Omental fat pad (tissue), 4 donors: ENCODE measurements at places on chromosomes 5 and 9. TPM values are rescaled to one million over a fixed set of nuclear protein-coding genes. Genes with fewer than 3 reads are reported as not detected.

- DNase-seq: no peak
Observed at GRCh38 chr5:980966-981365, 27.6 kb upstream of the NKD2 start.

- DNase-seq: no peak
Observed at GRCh38 chr9:20662156-20662555, 21.9 kb upstream of the FOCAD start.

DNA sequence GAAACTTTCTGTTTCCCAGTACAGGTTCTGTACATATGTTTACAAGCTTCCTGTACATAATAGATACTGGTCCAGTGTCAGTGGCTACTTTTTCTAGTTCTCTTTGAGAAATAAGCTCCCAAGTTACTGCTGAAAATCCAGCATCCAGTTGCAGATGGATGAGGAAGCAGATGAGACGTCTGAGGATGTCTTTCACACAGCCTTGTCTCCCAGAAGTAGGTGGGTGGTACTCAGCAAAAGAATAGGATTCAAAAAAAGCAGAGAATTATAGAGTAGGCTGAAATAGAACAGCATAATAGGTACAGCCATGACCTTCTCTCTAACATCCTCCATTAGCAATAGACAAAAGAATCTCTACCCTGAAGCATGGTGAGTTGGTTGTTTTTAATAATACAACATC is 77.7 kb downstream of the BRINP1 start:
- no peak for DNase-seq

- no peak for DNase-seq
Observed at GRCh38 chr5:55911784-55912653, 60.9 kb downstream of the IL31RA start.

DNA sequence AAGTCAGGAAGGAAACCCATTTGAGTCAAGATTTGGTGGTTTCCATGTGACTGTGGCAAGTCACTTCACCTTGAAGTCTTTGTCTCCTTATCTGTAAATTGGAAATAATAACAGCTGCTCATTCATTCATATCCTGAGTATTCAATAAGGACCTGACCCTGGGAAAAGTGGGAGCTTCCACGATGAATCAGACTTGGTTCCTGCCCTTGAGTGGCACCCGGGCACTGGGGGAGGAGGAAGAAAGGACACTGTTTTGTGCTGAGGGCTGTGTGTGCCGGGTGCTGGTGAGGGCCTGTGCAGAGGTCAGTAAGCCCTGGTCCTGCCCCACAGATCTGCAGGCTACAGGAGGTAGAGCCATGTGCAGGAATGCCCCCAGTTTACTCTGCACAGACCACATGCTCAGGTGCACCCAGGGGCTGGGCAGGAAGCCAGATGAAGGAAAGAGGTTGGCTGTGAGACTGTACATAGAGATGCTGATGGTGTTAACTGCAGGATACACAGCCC is 6.8 kb downstream of the NDST1 start:
- DNase-seq: no peak

- no peak for DNase-seq
Observed at GRCh38 chr9:119853126-119853525, 483.9 kb upstream of the BRINP1 start.

DNA sequence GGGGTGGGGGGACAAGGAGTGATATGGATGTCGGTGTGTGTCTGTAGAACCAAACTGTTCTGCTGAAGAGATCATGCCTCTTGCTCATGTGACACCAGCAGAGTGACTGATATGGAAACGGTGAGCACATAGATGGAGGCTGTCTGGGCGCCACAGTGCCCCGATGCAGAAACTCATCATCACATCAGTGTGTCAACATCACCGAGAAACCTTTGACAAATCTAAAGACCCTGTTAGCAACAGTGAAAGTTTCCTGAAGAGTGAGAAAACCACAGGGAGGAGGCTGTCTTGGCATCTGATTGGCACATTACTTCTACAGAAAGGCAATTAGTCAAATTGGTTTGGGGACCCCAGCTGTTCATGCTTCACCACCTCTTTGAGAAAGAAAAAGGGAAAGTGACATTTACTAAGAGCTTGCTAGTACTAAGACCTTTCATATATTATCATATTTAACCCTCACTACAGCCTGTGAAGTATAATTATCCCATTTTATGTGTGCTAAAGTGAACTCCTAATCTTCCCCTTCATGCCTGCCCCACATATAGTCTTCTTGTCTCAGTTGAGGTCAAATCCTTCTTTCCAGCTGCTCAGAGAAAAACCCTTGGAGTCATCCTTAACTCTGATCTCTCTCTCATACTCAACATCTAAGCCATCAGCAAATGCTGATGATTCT is 25.6 kb downstream of the CSF2 start:
- DNase-seq: no peak

DNA sequence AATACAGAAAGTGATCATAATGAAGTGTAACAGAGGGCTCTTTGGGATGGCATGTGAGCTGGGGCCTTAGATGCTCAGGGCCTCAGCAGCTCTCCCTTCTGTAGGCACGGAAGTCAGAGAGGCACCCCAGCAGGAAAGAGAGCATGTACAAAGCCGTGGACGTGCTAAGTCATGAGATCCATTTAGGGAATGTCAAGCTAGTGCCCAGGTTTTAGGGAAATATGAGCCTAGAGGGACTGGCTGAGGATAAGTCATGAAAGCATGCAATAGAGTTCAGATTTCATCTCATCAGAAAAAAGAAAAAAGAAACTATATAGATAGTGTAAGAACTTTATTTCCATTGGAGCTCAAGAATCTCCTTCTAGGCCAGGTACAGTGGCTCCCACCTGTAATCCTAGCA is 379.5 kb upstream of the KLF4 start:
- DNase-seq: no peak

- no peak for DNase-seq
Observed at GRCh38 chr5:64655596-64655995, 34.7 kb upstream of the SHISAL2B start.

DNA sequence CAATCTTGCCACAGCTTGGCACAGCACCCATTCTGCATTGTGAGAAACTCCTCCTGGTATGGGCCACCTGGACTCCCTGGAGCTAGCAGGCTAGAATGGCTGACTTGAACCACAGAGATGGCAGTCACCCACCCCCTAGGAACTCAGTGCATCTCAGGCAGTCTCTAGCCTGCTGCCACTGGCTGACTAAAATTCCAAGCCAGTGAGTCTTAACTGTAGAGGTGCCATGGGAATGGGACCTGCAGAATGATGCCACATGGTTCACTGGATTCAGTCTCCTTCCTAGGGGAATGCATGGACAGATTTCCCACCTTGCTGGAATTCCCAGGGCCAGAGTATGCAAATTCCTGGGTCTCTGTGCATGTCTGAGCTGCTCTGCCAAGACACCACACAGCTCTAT is 382.9 kb downstream of the MAN2A1 start:
- no peak for DNase-seq

DNA sequence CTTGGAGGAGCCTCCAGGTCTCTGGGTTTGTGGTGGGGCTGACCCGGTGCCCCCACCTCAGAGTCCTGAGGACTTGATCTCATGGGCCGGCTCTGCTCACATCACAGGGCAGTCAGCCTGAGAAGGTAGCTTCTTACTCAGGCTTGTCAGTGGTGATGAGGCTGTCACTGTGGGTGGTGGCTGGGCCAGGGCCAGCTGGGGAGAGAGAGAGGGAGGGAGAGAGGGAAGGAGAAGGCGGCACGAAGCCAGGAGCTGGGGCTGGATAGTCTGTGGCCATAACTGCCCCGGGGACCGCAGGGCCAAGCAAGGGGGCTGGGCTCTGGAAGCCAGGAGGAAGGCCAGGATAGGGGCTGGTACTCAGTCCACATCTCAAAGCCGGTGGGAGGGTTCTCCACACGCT is 6.5 kb downstream of the NTNG2 start:
- DNase-seq: no peak

- DNase-seq: no peak
Observed at GRCh38 chr5:98200726-98201541, 572.5 kb upstream of the RGMB start.

DNA sequence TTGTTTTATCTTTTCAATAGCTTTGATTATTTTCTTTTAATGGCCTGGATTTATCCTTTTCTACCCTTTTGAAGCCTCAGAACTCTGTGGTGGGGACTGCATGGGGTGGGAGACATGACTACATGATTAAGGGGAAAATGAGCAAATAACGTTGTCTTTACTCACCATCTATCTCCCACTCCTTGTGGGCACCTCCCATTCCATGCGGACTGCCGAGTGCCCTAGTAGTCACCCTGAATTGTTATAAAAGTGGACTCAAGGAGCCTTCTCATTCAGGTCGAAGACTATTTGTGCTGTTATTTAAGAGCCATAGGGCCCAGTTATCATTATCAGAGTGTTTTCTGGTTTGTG is 281.8 kb downstream of the MLLT3 start:
- DNase-seq: no peak

- no peak for DNase-seq
Observed at GRCh38 chr5:106094839-106095238, 1575.9 kb downstream of the EFNA5 start.

DNA sequence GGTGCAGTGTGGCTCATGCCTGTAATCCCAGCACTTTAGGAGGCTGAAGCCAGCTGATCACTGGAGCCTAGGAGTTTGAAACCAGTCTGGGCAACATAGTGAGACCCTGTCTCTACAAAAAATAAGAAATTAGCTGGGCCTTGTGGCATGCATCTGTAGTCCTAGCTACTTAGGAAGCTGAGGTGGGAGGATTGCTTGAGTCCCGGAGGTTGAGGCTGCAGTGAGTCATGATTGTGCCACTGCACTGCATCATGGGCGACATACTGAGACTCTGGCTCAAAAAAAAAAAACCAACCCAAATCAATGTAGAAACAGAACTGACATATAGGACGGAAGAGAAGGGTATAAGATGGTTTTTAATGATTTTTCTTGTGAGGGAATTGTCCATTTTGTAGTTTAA is 27.7 kb downstream of the G3BP1 start:
- no peak for DNase-seq

The SMIM33 gene
- not detected for total RNA-seq

The CER1 gene
- 0.37 TPM for total RNA-seq

The SMIM32 gene
- not detected for total RNA-seq

The PHF24 gene
- total RNA-seq: 0.95 TPM
